ENCODE measurements at places on chromosomes 2 and 18. TPM values are rescaled to one million over a fixed set of nuclear protein-coding genes. Genes with fewer than 3 reads are reported as not detected.

DNA sequence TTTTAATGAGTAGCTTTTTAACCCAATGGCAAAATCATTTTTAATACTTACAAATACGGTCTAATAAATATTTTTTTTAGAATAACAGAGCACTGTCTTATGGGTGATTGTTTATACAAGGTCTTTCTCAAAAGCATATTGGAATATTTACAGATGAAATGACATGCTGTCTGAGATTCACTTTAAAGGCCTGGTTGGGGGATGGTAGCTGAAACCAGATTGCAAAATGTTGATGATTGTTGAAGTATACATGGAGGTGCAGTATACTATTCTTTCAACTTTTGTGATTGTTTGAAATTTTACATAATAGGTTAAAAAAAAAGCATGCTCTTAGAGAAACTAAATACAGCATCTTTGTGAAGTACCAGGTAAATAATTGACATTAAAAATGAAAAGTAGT lies 111.2 kb downstream of the FMNL2 start:
- H3K27me3 ChIP-seq, result no peaks in the 10 kb centered on the region
- H3K36me3 ChIP-seq, result no peaks in the 10 kb centered on the region
- peaks cover 3% of the 10 kb centered on the region for H3K4me1 ChIP-seq
- no peak overlapping the region for H3K4me3 ChIP-seq
- H3K27ac ChIP-seq, result peak overlapping the region; percentile 48

DNA sequence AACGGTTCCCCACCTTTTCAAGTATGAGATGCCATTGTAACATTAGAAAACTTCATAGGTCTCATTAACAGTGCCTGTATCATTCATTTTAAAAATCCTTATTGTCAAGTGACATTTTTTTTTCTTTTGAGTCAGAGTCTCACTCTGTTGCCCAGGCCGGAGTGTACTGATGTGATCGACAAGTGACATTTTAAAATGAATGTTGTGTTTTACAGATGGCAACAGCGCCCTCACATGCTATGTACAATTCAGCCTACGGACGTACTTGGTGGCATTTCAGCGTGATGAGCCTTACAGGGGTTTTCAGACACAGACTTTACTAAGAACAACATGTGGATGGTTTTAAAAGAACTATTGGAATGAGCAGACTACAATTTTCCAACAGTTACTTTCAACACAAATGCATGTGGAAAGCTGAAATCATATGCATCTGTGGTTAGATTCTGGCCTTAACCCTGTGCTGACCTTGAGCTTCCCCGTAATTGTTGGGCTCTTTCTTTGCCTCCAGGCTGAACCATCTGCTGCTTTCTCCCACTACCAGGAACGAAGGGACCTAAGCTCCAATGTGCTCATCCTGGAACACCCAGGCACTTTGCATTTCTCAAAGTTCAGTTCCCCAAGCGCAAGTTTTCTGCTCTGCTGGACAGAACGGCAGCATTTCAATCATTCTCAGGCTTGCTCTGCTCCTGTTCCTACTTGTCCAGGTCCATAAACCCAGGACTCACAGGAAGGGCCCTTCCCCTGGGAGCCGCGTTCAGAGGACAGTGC lies 119.9 kb upstream of the NDUFV2 start:
- no peak for DNase-seq
- no peaks in the 10 kb centered on the region for H3K27me3 ChIP-seq
- H3K36me3 ChIP-seq, result no peaks in the 10 kb centered on the region
- no peak overlapping the region for H3K27ac ChIP-seq

DNA sequence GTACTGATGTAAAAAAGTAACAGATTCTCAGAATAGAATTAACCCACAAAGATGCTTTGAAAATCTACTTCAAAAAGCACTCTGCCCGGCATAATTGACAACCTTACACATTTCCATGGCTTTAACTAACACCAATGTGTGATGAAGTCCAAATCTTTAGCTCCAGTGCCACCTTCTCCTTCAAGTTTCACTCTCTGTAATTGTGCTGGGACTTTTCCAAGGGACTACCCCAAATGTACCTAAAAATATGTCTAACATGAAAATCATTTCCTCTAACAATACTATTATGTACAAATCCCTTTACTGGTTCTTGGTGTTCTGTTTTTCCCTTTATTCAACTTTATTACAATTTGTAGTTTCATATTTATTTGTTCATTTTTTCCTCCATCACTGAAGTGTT lies 20.6 kb upstream of the UBE2E3 start:
- DNase-seq, result no peak
- no peak overlapping the region for H3K27ac ChIP-seq
- no peak overlapping the region for H3K4me3 ChIP-seq
- H3K27me3 ChIP-seq, result no peaks in the 10 kb centered on the region

DNA sequence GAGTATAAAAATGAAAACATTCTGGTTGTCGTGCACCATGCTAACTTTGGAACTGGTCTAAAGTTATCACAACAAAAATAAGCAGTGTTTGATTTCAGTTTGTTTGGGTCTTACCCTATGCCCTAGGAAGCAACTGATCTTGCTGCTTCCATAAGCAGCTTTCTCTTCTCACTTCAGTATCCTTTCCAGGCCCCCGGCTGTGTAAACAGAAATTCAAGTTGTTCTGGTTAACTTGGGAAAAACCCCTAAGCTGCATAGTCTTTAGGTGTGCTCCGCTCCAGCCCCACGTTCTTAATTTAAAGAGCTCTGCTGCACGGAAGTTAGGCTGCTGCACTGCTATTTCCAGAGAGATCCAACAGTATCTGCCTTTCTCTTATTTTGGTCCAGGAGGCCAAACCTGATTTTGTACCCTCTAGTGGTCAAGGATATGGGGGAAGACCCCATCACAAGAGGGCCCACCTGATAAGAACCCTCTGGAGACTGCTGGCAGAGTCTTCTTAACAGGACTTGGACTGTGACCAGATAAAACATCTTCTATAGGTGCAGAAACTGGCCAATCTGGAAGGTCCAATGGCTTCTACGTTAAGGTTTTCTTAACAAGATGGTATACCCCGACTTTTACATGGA lies 69.1 kb downstream of the FEZ2 start:
- no peak overlapping the region for H3K27ac ChIP-seq
- H3K4me1 ChIP-seq, result peaks cover 11% of the 10 kb centered on the region
- H3K4me3 ChIP-seq, result no peak overlapping the region
- H3K36me3 ChIP-seq, result peaks cover 2% of the 10 kb centered on the region

DNA sequence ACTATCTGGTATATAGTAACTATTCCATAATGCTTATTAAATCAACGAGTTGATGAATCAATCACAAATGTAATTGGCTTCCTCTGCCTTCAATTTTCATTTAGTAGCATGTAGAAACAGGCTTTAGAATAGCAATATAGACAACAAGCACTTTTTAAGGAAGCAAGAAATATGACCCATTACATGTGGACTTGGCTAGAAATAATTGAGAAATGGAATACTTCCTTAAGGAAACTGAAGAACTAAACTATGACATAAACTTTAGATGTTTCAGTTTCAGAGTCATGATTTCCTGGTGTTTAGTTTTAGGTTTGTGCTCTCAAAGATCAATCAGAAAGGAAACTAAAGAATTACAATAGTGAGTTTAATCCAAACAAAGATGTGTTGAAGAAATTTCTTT lies 443.8 kb downstream of the MBD2 start:
- H3K4me1 ChIP-seq, result no peaks in the 10 kb centered on the region
- no peak overlapping the region for H3K27ac ChIP-seq
- H3K27me3 ChIP-seq, result no peaks in the 10 kb centered on the region
- no peak overlapping the region for H3K4me3 ChIP-seq

DNA sequence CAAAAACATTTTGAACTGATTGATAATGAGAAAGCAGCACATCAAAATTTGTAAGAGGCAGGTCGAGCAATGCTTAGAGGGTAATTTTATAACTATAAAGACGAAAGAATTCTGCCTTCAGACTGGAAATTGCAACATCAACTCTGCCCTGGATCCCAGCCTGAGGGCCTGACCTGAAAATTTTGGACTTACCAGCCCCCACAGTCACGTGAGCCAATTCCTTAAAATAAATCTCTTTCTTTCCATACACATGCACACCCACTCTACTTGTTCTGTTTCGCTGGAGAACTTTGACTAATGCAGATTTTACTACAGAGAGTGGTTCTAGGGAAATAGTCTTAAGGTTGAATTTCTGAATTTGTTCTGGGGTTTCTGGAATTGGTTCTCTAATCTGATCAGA lies 14.6 kb upstream of the ACOXL start:
- H3K4me3 ChIP-seq, result no peak overlapping the region
- DNase-seq, result no peak
- no peaks in the 10 kb centered on the region for H3K4me1 ChIP-seq
- H3K27ac ChIP-seq, result no peak overlapping the region
- no peaks in the 10 kb centered on the region for H3K27me3 ChIP-seq

GRCh38 chr18:62512996-62513395 lies 9.8 kb upstream of the ZCCHC2 start:
- H3K36me3 ChIP-seq, result no peaks in the 10 kb centered on the region
- H3K27ac ChIP-seq, result no peak overlapping the region
- no peak overlapping the region for H3K4me3 ChIP-seq
- no peaks in the 10 kb centered on the region for H3K27me3 ChIP-seq
- H3K4me1 ChIP-seq, result no peaks in the 10 kb centered on the region

The COLEC11 gene
- total RNA-seq, result 8.0 TPM

The B3GNT7 gene
- 11.6 TPM for total RNA-seq

The CDH7 gene
- not detected for total RNA-seq

The RAMP1 gene
- 7.6 TPM for total RNA-seq

The FN1 gene
- 28.2 TPM for total RNA-seq

All from spleen (tissue), 13 donors.